K562 (cell line): ENCODE measurements at places on chromosomes 5 and 9. TPM values are rescaled to one million over a fixed set of nuclear protein-coding genes. Genes with fewer than 3 reads are reported as not detected.

RANBP17 gene
- 0.13 TPM in 1 of 2 replicates, not detected in the other for total RNA-seq

PCDHB8 gene
- not detected in 2 replicates for total RNA-seq

ZNF474 gene
- total RNA-seq, result 0.16 and 0.25 TPM in 2 replicates

SLC6A19 gene
- 1.3 and 1.6 TPM in 2 replicates for total RNA-seq

SPAG8 gene
- 0.36 and 0.40 TPM in 2 replicates for total RNA-seq

IL13 gene
- not detected in 2 replicates for total RNA-seq

COL15A1 gene
- total RNA-seq, result 4.9 and 5.1 TPM in 2 replicates

FOXD4L5 gene
- 0.09 and 0.16 TPM in 2 replicates for total RNA-seq

SLC9A3 gene
- total RNA-seq, result 4.0 and 4.4 TPM in 2 replicates

SPINK5 gene
- 0.29 TPM in 2 replicates for total RNA-seq

TNC gene
- total RNA-seq, result 0.16 and 0.29 TPM in 2 replicates

SLC6A3 gene
- total RNA-seq, result not detected in 2 replicates

GEMIN5 gene
- 41.3 and 44.4 TPM in 2 replicates for total RNA-seq

PKN3 gene
- 40.3 and 41.3 TPM in 2 replicates for total RNA-seq

CYFIP2 gene
- 2.9 and 3.6 TPM in 2 replicates for total RNA-seq

SHC3 gene
- 0.02 TPM in 1 of 2 replicates, not detected in the other for total RNA-seq

CNTRL gene
- total RNA-seq, result 19.0 and 20.5 TPM in 2 replicates

LCN12 gene
- not detected in 2 replicates for total RNA-seq

PPP2R2B gene
- total RNA-seq, result not detected in 2 replicates

ANKDD1B gene
- 0.18 and 0.25 TPM in 2 replicates for total RNA-seq

UBE2D2 gene
- total RNA-seq, result 198 and 211 TPM in 2 replicates

SAXO1 gene
- total RNA-seq, result not detected in 2 replicates

CCNO gene
- 3.1 and 3.2 TPM in 2 replicates for total RNA-seq

PRRX2 gene
- total RNA-seq, result not detected in 2 replicates

PTAR1 gene
- 29.3 and 31.7 TPM in 2 replicates for total RNA-seq

NOL6 gene
- 58.9 and 61.1 TPM in 2 replicates for total RNA-seq

OTP gene
- total RNA-seq, result 0.16 TPM in 2 replicates

NTRK2 gene
- total RNA-seq, result not detected in 2 replicates

SCGB3A2 gene
- total RNA-seq, result 0.35 TPM in 1 of 2 replicates, not detected in the other

GPX3 gene
- 0.72 and 0.86 TPM in 2 replicates for total RNA-seq

ADAMTS12 gene
- 0.11 TPM in 1 of 2 replicates, not detected in the other for total RNA-seq

UNC13B gene
- 11.1 and 11.5 TPM in 2 replicates for total RNA-seq

SNCAIP gene
- not detected in 2 replicates for total RNA-seq

SLC34A1 gene
- total RNA-seq, result not detected in 2 replicates

SNX18 gene
- total RNA-seq, result 7.8 and 8.2 TPM in 2 replicates

CDC20B gene
- total RNA-seq, result not detected in 2 replicates

COL23A1 gene
- total RNA-seq, result 0.09 TPM in 1 of 2 replicates, not detected in the other

CD72 gene
- total RNA-seq, result 0.25 and 0.55 TPM in 2 replicates

PLPP7 gene
- total RNA-seq, result 0.56 and 0.93 TPM in 2 replicates

KIAA0825 gene
- 0.16 and 0.18 TPM in 2 replicates for total RNA-seq

IL9 gene
- total RNA-seq, result not detected in 2 replicates

NOP16 gene
- 116 and 120 TPM in 2 replicates for total RNA-seq

CKMT2 gene
- total RNA-seq, result not detected in 2 replicates

C9orf50 gene
- total RNA-seq, result not detected in 2 replicates

FAM120A gene
- total RNA-seq, result 71.0 and 72.6 TPM in 2 replicates

MEGF10 gene
- 0.07 TPM in 1 of 2 replicates, not detected in the other for total RNA-seq

TMEM232 gene
- 0.40 and 0.54 TPM in 2 replicates for total RNA-seq

LAMC3 gene
- 0.09 TPM in 1 of 2 replicates, not detected in the other for total RNA-seq

PFDN1 gene
- 49.3 and 50.3 TPM in 2 replicates for total RNA-seq

ARID3C gene
- total RNA-seq, result not detected in 2 replicates

LHX3 gene
- 0.09 TPM in 1 of 2 replicates, not detected in the other for total RNA-seq

BTNL8 gene
- 0.13 TPM in 1 of 2 replicates, not detected in the other for total RNA-seq

PCDHGA4 gene
- total RNA-seq, result 0.27 and 0.40 TPM in 2 replicates

PCDHGB2 gene
- 0.36 and 0.42 TPM in 2 replicates for total RNA-seq

ELAVL2 gene
- total RNA-seq, result not detected in 2 replicates
